Activated CD8-positive, alpha-beta memory T cell treated with anti-CD3 and anti-CD28 coated beads, Interleukin-2, amount 10 ng/mL, durations not matched to agents 7 days and 5 days (primary cell): ENCODE measurements at places on chromosomes 7 and 10. TPM values are rescaled to one million over a fixed set of nuclear protein-coding genes. Genes with fewer than 3 reads are reported as not detected.

SIRT1 gene
- total RNA-seq, result 20.7 TPM

SLC16A9 gene
- total RNA-seq, result 0.16 TPM

GRCh38 chr10:131425752-131426533, 114.4 kb upstream of the TCERG1L start:
- no peak overlapping the region for H3K27ac ChIP-seq
- H3K36me3 ChIP-seq, result no peaks in the 10 kb centered on the region
- H3K27me3 ChIP-seq, result no peaks in the 10 kb centered on the region
- no peak for DNase-seq
- no peak overlapping the region for H3K4me3 ChIP-seq
- H3K4me1 ChIP-seq, result no peaks in the 10 kb centered on the region

- H3K4me1 ChIP-seq, result peaks cover 50% of the 10 kb centered on the region
- peaks cover 5% of the 10 kb centered on the region for H3K36me3 ChIP-seq
- peaks cover 3% of the 10 kb centered on the region for H3K27me3 ChIP-seq
- no peak overlapping the region for H3K4me3 ChIP-seq
Measured at GRCh38 chr10:113959383-113959760, 84.3 kb upstream of the ADRB1 start.

DNA sequence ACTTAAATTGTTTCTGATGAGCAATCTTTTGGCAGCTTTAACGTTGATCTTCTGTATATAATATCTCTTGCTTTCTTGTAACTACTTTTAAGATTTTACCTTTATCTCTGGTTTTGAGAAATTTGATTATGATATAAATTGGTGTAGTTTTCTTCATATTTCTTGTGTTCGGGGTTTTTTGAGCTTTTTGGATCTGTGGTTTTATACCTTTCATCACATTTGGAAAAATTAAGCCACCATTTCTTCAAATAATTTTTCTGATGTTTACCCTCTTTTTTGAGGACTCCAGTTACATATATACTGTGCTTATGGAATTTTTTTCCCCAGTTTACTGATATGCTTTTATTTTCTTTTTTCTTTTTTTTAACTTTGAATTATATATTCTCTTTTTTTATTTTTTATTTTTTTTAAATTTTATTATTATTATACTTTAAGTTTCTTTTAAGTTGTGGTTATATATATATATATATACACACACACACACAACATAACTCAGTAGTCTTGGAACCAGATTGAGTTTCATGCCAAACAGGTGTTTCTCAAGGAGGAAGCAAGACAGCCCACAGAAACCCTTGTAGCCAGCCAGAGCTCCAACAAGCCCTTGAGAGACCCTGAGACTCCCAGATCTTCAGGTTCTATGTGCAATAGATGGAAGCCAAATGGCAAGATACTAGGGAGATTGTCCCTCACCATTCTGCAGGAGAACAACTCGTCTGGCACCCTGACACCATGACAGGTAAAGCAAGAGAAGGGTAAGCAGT, 27.5 kb upstream of the NME8 start:
- no peak for DNase-seq
- H3K4me3 ChIP-seq, result no peak overlapping the region
- H3K36me3 ChIP-seq, result no peaks in the 10 kb centered on the region

DNA sequence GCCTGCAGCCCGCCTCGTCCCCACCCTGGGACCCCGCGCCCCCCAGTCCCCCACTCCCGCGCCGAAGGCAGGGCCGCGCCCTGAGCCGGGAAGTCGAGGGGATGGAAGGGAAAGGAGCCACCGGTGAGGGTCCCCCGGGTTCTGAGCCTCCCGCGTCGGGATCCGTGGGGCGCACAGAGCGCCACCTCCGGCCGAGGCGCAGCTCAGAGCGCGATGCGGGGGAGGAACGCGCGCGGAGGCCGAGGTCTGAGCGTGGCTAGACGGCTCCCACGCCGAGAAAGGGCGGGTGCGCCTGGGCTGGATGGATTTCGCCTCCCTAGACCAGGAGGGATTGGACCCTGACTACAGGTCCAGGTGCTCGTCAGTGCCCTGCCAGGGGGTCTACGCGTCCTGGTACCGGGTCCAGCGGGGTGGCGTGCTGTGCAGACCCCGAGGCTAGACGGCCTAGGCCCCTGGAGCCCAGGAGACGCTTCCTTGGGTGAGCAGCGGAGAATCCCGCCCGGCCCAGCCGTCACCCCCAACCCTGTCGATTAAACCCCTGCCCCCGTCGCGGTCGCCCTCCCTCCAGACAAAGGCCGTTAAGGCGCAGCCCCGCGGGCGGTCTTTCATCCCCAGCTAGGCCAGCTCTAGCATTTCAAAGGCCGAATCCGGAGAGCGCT, 986 bp upstream of the PDGFA start:
- peaks cover 11% of the 10 kb centered on the region for H3K4me1 ChIP-seq
- H3K27me3 ChIP-seq, result peaks cover 56% of the 10 kb centered on the region
- H3K27ac ChIP-seq, result no peak overlapping the region
- H3K36me3 ChIP-seq, result no peaks in the 10 kb centered on the region
- no peak overlapping the region for H3K4me3 ChIP-seq

GRCh38 chr10:74361678-74362077, 210.7 kb downstream of the ADK start:
- H3K4me1 ChIP-seq, result peaks cover 5% of the 10 kb centered on the region
- peaks cover 59% of the 10 kb centered on the region for H3K36me3 ChIP-seq
- H3K4me3 ChIP-seq, result no peak overlapping the region
- DNase-seq, result no peak
- no peaks in the 10 kb centered on the region for H3K27me3 ChIP-seq
- no peak overlapping the region for H3K27ac ChIP-seq
